ENCODE measurements at places on chromosomes 13 and 19.

- DNase-seq, result peak; percentile 94
Measured at GRCh38 chr13:40401911-40402776, 264.3 kb downstream of the FOXO1 start.

- DNase-seq, result no peak
Measured at GRCh38 chr13:93715866-93716265, 489.3 kb downstream of the GPC6 start.

- DNase-seq, result no peak
Measured at GRCh38 chr13:45909673-45910072, 58.1 kb upstream of the SIAH3 start.

DNA sequence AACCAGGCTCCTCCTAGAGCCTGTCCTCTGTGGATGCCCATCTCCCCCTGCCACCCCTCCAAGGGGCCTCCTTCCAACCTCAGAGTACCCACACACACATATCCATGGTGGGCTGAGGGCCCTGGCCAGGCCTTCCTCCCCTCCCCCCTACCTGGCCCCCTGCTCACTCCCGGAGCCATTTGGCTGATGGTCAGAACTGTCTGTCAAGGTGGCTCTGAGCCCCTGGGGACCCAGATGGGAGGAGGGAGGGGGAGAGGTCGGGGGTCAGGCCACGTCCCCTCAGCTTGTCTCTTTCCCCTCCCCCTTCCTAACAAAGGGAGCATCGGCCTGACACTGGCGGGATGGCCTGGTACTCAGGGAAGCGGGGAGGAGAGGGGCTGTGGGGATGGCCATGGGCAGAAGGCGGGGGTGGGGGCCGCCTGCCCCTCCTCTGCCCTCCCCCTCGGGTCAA is 18.7 kb upstream of the POU2F2 start:
- DNase-seq, result no peak

GRCh38 chr19:31378404-31378803 is 29.2 kb upstream of the TSHZ3 start:
- DNase-seq, result peak; percentile 84

- DNase-seq, result no peak
Measured at GRCh38 chr13:50451609-50452008, 391.9 kb downstream of the DLEU7 start.

DNA sequence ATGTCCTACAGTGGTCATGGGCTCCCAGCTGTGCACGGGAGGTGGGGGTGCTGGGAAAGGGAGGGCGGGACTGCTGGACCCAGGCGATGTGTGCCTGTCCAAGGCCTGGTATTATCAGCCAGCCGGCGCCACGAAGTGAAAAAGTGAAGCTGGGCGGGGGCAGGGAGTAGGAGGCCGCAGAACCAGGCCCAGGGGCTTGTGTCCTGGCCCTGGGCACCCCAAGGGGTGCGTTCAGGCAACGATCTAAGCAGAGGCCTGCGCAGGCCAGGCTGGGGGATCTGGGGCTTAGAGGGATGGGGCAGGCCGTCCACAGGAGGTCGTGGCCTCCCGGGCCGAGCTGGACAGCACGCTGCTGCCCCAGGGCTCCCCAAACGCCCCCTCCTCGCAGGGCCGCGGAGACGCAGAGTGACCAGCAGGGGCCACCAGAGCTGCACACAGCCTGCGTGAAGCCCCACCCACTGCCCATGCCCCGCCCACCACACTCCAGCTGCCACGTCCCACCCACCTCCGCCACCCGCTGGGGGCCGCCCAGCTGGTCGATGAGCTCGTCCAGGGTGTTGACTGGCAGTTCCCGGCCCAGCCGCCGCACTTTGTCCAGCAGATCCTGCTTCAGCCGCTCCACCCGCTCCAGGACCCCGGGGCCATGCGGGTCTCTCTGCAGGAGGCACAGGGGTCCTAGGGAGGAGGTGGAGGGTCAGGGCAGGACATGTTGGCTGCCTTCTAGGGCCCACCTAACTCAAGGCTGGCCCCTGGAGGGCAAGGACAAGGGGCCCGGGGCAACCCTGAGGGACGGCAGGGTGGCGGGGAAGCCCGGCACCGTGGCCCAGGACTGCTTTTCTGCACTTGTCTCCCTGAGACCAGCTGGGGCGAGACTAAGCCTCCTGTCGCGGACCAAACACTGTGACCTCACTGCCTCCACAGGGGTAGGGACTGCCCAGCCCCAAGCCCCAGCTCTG is 9.5 kb downstream of the GPX4 start:
- peak; percentile 96 for DNase-seq

DNA sequence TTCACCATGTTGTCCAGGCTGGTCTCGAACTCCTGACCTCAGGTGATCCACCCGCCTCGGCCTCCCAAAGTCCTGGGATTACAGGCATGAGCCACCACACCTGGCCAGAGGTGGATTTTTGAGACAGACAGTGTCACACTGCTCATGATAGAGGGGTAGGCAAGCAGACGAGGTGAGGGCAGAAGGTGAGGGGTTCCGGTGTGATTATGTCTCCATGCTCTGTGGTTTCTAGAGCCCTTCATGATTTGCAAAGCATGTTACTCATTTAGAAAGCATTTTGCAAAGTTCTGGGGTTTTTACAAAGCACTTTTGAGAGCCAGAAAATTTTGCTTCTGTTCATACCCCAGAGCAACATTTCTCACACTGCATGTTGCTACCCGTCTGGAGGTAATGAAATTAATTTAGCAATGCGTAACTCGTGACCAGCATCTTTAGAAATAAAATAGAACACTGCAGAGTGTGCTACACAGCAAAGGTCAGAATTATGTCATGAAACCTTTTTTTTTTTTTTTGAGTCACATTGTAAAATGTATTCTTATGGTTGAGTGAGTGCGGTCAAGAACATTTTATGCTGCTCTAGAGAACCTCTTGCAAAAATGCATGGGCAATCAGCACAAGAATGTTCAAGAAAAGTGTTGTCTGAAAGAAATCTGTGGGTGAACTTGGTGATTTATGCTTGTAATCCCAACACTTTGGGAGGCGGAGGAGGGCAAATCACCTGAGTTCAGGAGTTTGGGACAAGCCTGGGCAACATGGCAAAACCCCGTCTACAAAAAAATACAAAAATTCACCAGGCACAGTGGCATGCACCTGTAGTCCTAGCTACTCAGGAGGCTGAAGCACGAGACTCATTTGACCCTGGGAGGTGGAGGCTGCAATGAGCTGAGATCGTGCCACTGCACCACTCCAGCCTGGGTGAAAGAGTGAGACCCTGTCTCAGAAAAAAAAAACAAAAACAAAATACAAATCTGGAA is 58.0 kb downstream of the MAP4K1 start:
- peak; percentile 11 for DNase-seq

DNA sequence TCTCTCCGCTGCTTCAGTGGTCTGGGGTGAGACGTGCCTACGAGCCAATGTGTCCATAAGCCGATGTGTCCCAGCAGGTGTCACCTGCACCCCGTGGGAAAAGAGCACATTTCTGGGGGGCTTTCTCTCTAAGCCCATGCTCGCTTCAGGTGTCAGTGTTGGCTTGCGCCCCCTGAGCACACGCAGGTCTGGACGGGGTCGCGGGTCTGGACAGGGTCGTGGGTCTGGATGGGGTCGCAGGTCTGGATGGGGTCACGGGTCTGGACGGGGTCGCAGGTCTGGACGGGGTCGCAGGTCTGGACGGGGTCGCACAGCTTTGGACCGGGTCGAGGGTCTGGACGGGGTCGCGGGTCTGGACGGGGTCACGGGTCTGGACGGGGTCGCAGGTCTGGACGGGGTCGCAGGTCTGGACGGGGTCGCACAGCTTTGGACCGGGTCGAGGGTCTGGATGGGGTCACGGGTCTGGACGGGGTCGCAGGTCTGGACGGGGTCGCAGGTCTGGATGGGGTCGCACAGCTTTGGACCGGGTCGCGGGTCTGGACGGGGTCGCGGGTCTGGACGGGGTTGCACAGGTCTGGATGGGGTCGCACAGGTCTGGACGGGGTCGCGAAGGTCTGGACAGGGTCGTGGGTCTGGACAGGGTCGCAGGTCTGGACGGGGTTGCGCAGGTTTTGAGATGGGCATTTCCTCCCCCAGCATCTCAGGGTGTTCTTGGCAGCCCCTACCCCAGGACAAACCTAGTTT is 24.5 kb upstream of the TFDP1 start:
- DNase-seq, result no peak

DNA sequence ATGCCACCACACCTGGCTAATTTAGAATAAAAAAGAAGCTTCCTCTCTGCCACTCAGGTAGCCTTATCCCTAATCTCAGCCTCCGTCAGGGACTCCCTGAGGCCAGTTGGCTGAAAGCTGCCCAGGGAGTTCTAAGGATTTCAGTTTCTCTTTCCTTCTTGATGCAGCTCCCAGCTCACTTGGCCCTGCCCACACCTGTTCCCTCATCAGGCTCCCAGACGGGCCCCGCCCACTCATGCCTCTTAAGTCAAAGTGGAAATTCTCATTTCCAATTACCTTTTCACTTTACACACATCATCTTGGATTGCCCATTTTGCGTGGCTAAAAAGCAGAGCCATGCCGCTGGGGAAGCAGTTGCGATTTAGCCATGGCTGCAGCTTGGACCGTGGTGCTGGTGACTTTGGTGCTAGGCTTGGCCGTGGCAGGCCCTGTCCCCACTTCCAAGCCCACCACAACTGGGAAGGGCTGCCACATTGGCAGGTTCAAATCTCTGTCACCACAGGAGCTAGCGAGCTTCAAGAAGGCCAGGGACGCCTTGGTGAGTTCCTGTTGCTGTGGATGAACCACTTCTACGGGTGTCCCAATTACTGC is at the start of gene IFNL1:
Gene IFNL1, plus strand, starts transcription at position 353 of the 591 bp plus-strand sequence. Its CDS starts 15 bp downstream, at position 368.
- DNase-seq, result no peak

DNA sequence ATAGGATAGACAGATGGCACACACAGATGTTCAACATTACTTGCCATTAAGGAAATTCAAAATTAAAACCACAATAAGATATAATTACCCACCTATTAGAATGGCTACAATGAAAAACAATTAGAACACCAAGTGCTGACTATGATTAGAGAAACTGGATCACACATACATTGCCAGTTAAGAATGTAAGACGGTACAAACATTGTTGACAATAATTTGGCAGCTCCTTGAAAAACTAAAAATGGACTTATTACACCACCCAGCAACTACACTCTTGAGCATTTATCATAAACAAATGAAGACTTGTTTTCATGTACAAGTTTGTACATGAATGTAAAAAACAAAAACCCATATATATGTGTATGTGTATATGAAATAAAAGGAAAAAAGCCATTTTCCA is 13.7 kb downstream of the ZNF461 start:
- no peak for DNase-seq

DNA sequence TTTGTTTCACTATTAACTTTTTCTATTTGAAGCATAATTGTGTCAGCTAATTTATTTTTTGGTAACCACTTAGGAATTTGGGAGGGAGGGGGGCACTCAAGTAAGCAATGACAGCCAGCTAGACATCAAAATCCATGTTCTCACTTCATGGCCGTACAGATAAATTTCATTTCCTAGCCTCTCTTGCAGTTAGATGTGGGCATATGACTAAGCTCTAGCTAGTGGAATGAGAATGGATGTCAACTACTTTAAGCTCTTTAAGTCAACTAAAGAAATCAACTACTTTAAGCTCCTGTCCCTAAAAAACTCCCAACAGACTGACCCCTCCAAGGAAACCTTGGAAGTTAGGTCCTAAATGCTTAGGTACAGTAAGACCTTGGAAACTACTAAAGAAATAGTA is 92.0 kb downstream of the KCNRG start:
- peak; percentile 12 for DNase-seq

DNA sequence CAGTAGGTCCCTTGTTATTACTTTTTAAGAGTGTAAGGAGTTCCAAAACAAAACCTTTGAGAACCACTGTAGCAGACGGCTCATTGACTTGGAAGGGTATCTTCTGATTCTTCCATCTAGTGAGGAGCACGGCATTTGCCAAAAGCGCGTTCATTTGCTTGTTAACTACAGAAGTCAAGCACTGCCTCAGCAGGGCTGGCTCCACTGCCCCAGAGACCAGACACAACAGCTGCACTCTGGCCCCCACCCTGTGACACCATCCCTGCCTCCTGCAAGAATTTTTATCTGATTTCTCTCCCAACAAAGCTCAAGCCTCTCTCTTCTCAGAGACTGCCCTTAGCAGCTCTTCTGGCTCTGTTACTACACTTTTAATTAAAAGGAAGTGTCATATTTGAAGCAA is 20.7 kb upstream of the XPO4 start:
- no peak for DNase-seq

DNA sequence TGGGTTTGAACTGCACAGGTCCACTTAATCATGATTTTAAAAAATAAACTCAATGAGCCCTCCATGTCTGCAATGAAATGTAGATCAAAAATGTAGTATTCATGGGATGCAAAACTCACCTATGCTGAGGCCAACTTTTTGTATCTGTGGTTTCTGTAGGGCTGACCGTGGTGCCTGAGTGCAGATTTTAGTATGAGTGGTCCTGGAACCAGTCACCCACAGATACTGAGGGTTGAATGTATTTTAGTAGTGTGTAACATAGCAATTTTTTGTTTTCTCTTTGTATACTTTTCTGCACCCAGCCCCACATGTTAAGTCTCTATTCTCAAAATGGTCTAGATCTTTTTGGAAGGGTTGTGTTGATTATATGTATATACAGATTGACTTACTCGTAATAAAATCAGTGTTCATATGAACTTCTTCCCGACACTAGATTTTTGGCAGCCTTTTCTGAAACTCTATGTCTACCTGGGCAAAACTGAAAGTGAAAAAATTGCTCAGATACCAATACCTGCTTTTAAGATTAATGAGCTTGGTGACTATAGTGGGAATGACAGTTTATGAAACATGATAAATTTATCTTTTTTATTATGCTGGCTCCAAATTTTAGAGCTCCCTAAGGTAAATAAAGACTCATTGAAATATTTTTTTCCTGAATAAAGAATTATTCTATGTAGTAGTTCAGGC is 51.6 kb downstream of the DNAJC15 start:
- DNase-seq, result no peak
